Left ventricle myocardium inferior (tissue), 1 donor: ENCODE measurements at places on chromosomes 3 and 15. TPM values are rescaled to one million over a fixed set of nuclear protein-coding genes. Genes with fewer than 3 reads are reported as not detected.

Gene OXSM
- total RNA-seq: 15.6 TPM

Gene SYNPR
- 0.93 TPM for total RNA-seq

Gene DUOXA1
- 0.30 TPM for total RNA-seq

Gene SLC22A13
- not detected for total RNA-seq

Gene MUC20
- total RNA-seq: 4.7 TPM

DNA sequence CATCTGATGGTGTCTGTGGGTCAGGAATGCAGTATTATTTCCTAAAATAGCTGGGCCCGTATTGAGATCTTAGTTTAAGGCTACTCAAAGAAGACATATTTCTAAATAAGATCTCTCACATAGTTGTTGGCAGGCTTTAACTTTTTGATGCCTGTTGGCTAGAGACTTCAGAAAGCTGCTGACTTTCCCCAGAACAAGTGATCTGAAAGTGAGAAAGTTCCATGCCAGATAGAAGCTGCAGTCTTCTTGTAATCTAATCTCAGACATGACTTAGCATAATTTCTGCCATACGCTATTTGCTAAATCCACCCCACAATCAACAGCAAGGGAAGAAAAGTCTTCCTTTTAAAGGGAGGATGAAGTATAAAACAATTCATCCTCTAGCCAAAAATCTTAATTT, 867.1 kb downstream of the IGSF11 start:
- DNase-seq: no peak

GRCh38 chr3:16182183-16182582, 7.7 kb downstream of the GALNT15 start:
- DNase-seq: no peak

DNA sequence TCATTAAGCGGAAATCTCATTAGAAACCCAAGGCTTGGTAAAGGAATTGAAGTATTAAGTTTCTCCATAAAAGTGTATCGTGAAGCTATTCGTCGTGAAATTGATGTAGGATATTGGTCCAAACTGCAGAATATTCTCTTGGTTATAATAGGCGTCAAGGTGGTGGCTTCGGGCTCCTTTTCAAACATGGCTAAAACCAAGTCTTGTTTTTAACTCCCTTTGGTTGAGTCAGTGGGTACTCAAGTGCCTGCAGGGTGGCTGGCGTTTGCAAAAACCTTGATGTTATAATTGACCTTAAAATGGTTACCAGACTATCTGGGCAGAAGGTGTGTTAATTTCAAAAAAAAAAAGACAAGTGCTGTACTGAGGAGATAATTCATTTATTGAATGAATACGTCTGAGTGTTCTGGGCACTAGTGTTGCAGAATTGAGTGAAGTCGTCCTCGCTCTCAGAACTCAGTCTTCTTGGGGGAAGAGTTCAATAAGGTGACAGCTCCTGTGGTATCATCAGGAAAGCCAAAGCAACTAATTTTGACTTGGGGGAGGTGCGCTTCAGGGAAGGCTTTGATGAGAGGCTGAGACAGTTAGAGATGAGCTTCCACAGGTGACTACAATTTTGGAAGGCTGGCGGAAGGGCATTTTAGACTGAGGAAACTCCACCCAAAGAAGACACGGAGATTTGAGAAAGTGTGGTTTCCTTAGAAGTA, 1.5 kb downstream of the UBE2Q2 start:
- DNase-seq: no peak

DNA sequence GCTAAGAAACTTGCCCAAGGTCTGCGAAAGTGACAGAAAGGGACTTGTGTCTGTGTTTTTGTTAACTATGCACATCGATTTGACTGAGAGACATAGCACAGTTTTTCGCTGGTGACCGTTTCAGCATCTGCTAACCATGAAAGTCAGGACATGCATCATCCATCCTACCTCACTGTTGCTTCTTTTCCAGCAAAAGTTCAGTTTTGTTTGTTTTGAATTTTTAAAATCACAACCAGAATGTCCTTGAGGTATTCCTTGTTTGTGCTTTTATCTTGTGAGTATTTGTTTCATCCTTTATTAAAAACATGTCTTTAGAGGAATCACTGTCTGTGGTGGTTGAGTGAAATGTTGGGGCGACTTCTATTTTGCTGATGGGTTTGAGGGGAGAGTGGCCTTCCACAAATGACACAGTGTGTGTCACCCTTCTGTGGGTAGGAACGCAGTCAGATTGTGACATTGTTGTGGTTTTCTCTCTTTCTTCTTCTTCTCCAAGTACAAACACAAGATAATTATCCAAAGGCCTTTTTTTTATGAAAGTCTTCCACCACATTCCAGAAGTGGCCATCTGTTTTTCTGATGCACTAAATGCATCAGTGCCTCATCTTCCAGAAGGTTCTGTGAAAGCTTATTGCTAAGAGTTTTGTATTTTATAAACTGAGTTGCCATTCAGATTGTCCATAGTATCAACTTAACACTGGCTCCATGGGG, 214.4 kb upstream of the NR2E3 start:
- no peak for DNase-seq

DNA sequence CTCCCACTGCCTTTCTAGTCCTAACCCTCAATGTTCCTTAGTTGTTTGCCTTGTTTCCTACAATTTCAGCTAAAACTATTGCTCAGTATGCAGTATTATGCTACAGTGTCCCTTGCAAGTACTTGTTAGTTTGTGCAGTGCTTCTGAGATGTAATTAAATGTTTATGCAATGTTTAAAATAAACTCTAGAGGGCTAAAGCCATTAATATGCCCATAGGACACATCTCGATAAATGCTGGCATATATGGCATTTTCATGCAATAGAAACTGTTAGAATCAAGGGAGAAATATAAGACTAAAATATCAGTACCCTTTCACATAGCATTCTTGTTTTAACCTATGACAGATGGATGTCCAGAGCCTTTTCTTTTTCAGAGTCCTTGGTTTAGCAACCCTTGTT, 59.8 kb upstream of the ACKR4 start:
- no peak for DNase-seq

- no peak for DNase-seq
Measured at GRCh38 chr3:74000725-74001124, 376.0 kb upstream of the PDZRN3 start.

DNA sequence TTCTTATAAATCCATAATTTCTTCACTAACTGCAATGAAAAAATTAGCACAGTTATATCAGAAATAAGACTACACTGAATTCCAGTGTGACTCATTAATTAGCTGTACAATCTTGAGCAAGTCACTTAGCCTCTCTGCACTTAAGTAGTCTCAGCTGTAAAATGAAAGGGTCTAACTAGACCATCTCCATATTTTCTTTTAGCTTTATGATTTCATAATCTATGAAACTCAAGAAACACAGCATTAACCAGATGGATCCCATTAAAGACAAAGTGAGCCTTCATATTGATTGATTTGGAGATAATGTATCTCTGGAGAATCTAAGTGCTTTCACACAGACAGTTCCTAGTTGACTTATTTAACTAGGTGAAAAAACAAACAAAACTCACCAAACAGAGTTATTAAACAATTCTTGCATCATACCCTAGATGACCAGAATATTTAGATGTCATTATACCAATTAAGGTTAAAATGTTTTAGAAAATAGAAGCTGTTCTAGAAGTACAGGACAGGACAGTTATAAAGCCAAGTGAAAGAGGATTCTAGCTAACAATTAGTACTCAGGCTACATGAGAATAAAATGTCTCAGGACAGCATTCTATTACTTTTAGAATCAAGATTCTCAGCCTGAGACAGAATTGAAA, 11.2 kb downstream of the CSNK1G1 start:
- DNase-seq: no peak

GRCh38 chr3:184295771-184296170, 3.3 kb upstream of the PSMD2 start:
- no peak for DNase-seq

DNA sequence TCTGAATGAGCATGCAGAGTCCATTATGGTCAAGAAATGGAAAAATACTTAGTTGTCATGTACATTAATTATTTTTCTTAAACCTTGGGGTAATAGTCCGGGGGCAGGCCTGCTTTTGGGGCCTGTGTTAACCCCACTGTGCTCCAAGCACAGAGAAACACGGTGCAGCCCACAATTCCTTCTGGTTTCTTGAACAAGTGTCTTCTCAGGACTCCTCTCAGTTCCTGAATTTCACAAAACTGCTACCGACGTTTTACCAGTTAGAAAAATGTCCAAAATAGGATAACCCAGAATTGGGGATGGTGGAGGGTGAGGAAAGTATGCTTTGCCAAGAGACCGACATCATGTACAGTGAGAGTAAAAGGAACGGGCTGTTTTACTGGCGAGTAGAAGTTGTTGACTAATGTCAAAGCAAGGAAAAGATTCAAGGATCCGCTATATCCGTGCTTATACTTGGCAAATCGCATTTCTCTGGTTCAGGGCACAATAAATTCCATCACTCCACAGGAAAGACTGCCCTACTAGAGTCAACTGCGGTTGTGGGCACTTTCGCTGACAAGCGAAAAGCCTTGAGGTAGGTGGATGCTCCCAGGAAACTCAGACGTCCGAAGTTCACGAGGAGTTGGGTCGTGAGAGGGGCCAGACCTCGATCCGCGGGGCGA, 495 bp upstream of the NXPE3 start:
- no peak for DNase-seq

DNA sequence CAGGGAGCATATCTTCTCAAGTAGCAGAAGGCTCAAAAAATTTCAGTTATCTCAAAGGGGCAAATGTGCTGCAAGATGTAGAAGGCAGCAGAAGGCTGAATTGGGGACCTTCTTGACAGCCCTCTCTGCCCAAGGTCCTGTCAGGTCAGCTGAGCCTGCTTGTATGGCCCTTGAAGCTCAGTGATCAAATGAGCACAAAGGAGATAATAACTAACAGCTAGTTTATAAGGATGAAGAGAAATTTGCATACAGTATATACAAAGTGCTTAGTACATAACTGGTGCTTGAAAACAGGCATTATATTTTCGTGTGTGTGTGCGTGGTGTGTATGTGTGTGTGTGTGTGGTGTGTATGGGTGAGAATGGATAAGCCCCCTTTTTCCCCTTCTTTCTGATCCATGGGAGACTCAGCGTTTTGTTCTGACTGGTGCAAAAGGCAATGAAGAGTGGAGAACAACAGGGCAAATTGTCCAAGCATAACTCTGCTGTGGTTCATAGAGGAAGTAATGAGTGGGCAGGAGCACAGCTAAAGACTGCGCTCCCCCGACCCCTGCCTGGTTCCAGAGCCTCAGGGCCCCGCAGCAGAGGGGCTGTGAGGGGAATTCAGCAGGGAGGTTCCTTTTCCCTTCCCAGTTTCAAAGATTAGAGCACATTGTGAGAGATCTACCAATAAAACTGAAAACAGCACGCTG, 356.8 kb upstream of the NR2F2 start:
- DNase-seq: no peak

GRCh38 chr3:175590745-175591144, 731.6 kb downstream of the NAALADL2 start:
- DNase-seq: no peak

DNA sequence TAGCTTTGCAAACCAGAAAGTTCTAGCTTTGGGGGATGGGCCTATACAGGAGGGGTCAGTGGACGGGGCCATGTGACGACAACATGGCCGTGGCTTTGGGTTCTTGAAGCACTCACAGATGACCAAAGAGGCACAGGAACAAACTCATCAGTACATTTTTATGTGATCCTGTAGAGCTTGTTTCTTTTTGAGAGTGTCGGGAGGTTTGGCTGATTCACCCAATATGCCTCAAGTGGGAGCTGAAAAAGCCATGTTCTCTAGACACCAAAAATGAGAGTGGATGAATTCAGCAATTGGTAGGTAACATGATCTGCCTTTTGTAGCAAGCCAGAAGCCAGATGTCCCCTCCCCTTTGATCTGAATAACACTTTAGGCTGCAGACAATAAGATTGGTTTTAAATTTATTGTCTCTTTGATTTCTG, 30.1 kb downstream of the GREM1 start:
- no peak for DNase-seq

GRCh38 chr3:171056528-171056927, 30.0 kb upstream of the SLC2A2 start:
- DNase-seq: no peak

DNA sequence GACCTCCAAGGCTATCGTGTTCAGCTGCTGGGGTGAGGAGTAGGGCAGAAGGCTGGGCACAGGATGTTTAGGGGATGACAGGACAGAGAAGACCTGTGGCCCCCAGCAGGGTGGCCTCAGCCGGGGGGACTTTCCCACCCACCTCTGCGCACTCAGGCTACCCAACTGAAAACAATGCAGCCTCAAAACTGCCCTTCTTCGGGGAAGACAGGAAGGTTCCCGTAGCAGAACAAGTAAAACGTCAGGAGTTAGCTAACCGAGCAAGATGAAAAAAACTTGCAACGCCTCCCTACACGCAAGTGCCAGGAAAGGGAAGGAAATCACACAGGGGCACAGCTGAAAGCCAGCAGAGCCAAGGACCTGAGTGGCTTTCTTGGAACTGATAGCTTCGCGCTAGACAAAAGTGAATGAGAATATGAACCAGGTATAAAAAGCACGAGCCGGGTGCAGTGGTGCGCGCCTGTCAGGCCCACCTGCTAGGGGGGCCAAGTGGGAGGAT, 38.4 kb upstream of the FURIN start:
- DNase-seq: no peak
